Stimulated activated CD4-positive, alpha-beta T cell treated with anti-CD3 and anti-CD28 coated beads, TNF-alpha, amount 100 ng/mL, for 48 hours (primary cell): ENCODE measurements at places on chromosomes 1 and 21.

- no peak for DNase-seq
These were observed 21.3 kb downstream of the BACH1 start for GRCh38 chr21:29320031-29320430.

DNA sequence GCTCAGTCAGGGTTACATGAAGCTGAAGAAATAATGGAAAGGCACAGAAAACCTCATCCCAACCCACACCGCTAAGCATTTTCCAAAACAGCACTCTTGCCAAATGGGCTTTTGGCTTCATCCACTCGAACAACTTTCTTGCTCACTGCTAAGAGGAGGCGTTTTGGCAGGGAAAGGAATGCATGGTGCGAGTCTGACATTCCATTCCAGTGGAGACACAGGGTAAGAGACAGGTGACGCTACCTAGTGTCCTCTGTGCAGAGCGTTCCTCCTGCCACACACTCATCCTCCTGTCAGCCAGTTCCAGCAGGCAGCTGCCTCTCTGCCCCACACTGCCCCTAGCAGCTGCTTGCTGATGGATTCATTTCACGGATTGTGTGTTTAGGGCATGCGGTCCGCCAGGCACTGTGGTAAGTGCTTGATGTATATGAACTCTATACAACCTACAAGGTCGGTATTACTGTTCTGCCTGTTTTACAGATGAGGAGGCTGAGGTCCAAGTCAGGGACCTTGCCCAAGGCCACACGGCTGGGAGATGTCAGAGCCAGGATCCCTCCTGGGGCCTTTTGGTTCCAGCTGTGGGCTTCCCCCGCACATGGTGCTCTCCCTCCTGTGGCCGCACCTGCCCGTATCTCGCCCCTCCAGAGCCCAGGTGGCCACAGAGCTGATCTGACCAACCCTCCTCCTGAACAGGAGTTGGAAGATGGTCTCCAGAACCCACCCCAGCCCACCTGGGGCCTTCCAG lies 25.7 kb upstream of the BACE2 start:
- no peak for DNase-seq

GRCh38 chr1:66778969-66779368 lies 22.1 kb downstream of the INSL5 start:
- DNase-seq, result no peak

GRCh38 chr1:31753707-31754349 lies 10.3 kb downstream of the ADGRB2 start:
- no peak for DNase-seq
